Stimulated activated CD4-positive, alpha-beta T cell treated with anti-CD3 and anti-CD28 coated beads, TNF-alpha, amount 100 ng/mL, for 24 hours (primary cell): ENCODE measurements at places on chromosomes 3 and 15.

DNA sequence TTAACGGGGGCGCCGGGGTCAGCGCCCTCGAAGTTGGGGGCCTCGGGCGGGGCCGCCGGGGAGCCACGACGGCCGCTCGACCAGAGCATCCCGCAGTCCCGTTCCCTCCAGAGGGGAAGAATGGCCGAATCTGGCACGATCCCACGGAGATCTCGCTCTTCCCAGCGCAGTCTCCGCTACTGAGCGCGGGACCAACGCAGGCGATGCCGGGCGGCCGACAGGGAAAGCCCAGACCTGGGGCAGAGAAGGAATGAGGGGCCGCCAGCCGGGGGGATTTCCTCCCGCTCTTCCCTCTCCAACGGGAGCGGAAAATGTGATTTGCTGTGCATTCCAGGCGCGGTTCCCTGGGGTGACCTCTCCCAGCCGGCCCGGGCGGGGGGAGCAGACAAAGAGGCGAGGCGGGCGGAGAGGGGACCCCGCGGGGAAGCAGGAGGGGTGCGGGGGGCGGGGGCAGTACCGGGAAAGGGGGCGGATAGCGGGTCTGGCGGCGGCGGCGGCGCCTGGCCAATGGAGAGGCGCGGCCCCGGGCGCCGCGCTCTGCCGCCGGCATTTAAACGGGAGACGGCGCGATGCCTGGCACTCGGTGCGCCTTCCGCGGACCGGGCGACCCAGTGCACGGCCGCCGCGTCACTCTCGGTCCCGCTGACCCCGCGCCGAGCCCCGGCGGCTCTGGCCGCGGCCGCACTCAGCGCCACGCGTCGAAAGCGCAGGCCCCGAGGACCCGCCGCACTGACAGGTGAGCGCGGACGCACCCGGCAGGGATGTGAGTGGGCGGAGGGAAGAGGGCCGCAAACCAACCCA, at the start of gene GREM1:
GREM1 (plus strand) TSS at position 579 of the 801 bp plus-strand sequence. CDS start 12,687 bp downstream, outside the sequence.
- DNase-seq, result no peak

DNA sequence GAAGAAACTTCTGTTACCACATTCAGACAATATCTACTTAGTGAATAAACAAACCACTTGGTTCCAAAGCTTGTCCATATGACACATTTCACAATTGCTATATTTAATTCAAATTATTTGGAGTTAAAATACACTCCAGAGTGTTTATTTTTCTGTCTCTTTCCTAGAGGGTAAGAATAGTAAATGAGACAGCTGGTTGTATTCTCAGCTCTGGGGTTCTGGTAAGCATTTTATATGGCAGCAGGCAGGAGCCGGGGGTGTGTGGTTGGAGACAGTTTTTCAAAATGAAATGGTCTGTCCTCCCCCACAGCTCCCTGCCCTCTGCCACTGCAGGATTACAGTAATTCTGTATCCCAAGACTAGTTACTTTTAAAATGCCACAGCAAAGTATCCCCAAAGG, 10.9 kb upstream of the SEC61A1 start:
- DNase-seq, result no peak

DNA sequence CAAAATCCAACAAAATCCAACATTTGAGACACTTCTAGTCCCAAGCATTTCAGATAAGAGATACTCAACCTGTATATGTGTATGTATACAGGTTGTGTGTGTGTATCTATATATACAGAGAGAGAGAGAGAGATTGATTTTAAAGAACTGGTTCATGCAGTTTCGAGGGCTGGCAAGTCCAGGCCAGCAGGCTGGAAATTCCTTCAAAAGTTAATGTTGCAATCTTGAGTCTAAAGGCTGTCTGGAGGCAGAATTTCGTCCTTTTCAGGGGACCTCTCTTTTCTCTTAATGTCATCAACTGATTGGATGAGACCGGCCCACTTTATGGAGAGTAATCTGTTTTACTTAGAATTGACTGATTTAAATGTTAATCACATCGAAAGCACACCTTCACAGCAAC, 199.6 kb upstream of the IL12A start:
- no peak for DNase-seq

DNA sequence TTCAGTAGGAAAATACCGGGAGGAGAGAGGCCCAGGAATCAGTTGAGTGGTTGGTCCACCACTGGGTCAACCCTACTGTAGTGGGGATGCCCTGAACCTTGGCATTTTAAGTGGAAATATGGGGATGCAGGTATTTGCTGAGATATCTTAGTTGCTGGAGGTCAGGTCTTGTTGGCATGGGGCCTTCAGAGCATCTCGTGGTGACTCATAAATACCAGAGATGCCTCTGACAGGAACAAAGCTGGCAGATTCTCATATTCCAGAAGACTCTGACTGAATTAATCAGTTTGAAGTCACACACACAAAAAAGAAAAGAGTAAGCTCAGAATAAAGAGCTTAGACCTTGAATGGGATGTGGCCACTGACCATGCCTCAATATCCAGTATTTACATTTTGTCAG, 91.6 kb downstream of the CACNA2D3 start:
- DNase-seq, result no peak

DNA sequence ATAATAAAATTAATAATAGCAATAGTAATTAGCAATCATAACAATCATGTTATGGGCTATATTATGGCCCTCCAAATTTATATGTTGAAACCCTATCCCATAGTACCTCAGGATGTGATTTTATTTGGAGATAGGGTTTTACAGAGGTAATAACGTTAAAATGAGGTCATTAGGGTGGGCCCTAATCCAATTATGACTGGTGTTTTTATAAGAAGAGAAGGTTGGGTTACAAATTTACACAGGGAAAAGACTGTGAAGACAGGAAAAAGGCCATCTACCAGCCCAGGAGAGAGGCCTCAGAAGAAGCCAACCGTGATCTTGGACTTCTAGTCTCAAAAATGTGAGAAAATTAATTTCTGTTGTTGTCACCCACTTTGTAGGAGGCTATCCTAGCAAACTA, 353.1 kb downstream of the CHL1 start:
- no peak for DNase-seq

DNA sequence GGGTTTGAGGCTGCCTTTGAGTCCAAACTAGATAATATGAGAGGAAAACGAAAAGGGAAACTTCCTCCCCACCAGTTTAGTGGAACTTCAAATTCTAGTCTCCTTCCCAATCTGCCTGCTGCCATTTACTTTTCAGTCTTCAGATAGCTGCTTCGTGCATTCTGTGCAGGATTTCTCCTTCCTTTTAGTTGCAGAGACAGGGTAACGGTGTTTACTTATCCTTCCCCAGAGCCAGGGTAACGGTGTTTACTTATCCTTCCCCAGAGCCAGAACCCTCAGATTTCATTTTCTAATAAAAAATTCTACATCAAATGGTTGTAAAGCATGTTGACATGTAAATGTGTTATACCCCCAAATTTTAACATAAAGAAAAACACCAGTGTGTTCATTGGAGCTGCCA, 282.6 kb downstream of the VPS13C start:
- DNase-seq, result no peak
